ENCODE measurements at places on chromosomes 3 and 15.

DNA sequence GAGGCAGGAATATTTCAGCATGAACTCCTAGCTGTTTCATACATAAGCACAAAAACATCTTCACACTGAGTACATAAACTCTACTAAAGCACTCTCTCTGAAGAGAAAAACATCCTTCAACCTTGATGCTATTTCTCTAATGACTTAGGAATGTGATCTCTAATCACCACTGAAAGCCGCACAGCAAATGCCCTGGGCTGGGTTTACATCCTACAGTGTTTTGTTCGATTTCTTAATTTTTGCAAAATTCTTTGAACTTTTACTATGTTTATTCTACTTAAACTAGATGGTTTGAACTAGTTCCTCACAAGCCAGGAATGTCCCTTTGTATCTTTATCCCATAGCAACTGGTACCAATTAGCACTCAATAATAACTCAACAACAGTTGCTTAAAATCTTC, 130.9 kb upstream of the ABI3BP start:
- no peak for DNase-seq

DNA sequence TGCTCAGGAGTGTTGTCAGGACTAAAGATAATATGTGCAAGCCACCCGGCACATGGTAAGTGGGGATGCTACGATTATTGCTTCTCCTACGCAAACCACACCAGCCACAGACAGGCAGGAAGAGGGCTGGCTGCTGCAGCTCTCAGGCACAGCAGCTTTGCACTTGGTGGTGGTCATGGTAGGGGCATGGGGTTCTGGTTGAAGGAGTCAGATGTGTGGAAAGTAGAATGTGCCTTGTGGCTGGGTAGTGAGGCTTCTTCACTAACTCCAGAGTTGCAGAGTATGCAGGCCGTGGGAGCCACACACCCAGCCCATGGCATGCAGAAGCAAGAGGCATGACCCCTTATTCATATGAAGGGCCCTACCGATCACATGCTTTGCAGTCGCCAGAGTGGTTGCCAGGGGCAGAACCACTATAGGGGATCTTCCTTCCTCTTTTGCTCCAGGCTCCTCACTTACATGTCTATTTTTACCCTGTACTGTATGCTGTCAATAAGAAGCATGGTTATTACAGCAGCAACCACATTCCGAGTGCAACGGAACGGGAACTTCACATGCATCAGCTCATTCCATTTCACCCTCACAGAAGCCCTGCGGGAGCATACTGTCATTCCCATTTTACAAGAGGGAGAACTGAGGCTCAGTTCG, 59.2 kb upstream of the HERC1 start:
- peak; percentile 85 for DNase-seq

GRCh38 chr3:171890398-171890797, 47.2 kb downstream of the TMEM212 start:
- DNase-seq = no peak

- no peak for DNase-seq
Measured at GRCh38 chr3:173354124-173354523, 43.4 kb upstream of the NLGN1 start.

DNA sequence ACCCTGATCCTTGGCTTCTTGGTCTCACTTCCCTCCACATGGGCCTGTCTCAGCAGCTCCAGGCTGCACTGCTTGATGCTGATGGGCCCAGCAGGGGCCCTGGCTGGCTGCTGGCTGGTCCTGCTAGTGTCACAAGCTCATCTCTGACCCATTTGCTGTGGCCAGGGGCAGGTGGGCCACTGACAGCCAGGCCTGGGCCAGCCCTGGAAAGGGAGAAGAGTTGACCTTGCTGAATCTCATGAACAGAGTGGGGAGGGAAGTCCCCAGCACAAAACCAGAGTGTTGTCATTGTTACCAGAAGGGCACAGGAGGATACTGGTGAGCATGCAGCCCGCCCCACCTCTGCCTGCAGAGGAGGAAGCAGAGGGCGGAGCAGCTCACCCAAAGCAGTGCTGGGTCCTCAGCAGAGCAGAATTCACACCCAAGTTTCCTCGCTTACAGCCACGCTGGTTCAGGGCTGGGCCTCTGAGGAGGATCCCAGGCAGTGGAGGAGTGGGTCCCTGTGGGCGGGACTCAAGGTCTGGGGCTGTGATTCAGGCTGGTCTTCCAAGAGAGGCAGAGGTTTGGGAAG, 7.6 kb upstream of the KLF15 start:
- DNase-seq = no peak

- DNase-seq = no peak
Measured at GRCh38 chr3:42519568-42519962, 17.1 kb downstream of the VIPR1 start.

- DNase-seq = no peak
Measured at GRCh38 chr15:41411031-41411430, 5.9 kb upstream of the RTF1 start.

DNA sequence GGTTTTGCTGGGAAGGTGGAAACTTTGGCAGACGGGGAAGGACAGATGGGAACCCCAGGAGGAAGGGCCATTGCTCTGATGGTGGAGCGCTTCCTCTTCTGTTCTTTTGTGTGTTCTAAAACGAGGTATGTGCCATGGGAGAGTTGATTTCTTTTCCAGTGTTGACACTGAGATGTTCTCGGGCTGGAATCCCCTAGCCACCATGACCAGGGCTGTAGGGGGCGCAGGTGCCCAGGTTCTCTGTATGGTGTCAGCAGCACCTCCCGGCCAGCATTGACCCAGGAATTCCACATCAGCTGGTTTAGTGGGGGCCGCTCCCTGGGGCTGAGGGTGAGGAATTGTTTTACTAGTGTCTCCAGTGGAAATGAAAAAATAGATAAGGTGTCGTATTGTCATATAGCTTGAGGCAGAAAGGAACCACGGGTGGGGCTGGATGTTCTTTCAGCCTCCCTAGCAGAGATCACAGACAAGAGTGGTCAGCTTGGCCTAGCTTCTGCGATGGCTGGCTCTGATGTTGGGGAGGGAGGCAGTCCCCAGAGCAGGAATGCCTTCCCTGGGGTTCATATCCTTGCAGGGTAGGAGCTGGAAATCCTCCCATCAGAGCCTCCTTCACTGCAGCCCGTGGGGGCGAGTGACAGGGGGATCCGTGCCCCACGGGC, 34.2 kb upstream of the ACAD9 start:
- DNase-seq = no peak

DNA sequence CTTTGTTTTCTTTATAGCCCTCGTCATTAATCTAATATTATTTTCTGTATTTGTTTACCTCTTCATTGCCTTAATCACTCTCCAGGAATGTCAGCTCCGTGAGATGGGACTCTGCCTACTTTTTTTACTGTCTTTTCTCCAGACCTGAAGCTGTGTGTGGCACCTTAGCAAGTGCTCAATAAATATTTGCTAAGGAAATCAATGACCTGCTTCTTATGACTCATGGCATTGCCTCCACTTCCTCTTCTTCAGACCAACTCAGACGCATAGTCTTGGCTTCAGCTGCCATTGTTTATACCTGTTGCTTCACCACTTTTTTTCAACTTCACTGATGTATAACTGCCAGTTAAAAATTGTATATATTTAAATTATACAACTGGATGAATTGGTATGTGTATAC, 218.5 kb upstream of the CMC1 start:
- DNase-seq = no peak

GRCh38 chr3:11820531-11821041, 26.1 kb downstream of the TAMM41 start:
- no peak for DNase-seq

- no peak for DNase-seq
Measured at GRCh38 chr15:49093252-49094105, 47.2 kb upstream of the SECISBP2L start.

DNA sequence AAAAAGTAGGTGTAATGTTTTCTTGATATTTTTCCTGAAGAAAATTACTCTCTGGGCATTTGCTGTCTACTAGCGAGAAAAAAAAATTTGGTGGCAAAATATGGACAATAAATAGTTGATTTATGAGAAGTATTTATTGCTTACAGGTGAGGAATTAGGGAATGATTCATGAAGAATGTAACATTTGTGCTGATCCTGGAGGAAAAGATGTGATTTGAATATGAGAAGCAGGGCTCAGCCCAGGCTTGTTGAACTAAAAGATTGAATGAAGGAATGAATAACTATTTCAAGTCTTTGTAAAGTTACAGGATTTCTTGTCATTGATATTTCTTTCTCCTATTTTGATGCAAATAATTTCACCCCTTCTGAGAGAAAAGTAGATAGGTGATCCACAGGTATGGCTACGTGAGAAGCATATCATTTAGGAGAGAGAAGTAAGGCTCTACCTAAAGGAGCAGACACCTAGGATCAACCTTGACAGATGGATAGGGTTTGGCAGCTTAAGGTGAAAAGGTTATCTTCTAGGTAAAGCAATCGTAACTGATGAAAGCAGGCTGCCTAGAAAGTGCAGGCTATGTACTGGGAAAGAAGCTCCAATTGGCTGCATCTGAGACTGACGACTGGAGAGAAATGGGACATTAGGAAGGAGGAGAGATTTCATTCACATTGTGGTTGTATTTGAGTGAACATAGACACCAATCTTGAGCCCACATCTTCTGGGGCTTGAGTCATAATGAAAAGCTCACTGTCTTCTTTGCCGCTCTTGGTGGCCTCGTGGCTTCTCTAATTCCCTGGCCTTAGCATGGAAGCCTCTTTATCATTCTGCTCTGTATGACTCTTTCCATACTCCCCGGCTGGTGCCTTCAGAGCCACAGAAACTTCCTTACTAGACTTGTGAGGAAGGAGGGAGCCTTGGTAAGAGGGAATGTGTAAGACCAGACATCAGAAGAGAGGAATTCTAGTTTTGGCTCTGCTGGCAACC, 106.5 kb downstream of the P3H2 start:
- no peak for DNase-seq
